Hindlimb muscle (tissue), 1 donor: ENCODE measurements at places on chromosomes 3 and 15. TPM values are rescaled to one million over a fixed set of nuclear protein-coding genes. Genes with fewer than 3 reads are reported as not detected.

DNA sequence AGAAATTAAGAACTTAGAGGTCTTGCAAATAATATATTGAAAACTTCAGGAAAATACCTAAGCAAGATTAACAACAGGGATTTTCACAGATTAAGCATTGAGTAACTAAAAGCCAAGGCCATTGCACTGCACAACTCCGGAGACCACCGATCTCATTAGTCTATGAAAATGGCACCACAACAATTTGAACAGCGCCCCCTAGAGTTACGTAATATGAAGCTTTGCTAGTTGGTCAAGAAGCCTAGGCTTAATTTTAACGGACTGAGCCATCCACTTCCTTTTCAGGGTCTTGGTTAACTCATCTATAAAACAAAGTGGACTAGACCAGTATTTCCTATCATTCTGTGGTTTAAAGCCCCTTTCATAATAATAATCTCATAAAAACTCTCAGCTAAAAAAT is 24.8 kb downstream of the TMEM212 start:
- DNase-seq: no peak

GRCh38 chr3:78049521-78049920 is 1009.6 kb downstream of the ROBO2 start:
- DNase-seq: no peak

DNA sequence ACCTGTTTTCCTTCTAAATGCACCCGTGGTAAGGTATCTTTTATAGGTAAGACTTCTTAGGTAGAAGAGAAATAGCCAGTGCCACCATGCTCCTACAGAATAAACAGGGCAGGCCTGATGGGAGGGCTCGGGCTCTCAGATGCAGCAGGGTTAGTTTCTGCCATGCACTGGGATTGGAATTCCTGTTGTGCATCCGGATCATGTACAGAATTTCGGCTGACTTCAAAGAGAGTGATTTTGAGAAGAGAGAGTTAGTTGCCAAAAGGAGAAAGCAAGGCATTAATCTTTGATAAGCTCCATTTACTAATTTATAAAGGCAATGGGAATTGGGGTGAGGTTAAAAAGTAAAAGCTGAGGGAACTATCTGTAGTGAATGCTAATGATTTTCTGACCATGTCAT is 211.2 kb downstream of the WDR72 start:
- no peak for DNase-seq

GRCh38 chr3:141055536-141056445 is 4.6 kb downstream of the SPSB4 start:
- DNase-seq: no peak

DNA sequence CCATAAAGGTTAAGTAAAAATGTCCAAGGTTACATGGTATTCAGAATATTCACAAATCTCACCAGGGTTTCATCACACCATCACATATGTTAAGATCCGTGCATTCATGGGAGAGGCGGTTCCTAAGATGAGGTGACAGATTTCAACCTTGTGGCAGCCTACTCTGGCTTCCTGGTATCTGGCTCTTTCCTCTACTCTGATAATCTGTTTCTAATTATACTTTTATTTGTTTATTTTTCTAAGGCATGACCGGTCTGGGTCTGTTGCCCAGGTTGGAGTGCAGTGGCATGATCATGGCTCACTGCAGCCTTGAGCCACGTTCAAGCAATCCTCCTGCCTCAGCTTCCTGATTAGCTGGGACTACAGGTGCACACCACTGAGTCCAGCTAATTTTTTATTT is 34.4 kb downstream of the RAF1 start:
- DNase-seq: no peak

- DNase-seq: peak; percentile 58
Observed at GRCh38 chr3:120448756-120449155, 2.0 kb downstream of the FSTL1 start.

- DNase-seq: no peak
Observed at GRCh38 chr3:29240887-29241286, 40.0 kb upstream of the RBMS3 start.

DNA sequence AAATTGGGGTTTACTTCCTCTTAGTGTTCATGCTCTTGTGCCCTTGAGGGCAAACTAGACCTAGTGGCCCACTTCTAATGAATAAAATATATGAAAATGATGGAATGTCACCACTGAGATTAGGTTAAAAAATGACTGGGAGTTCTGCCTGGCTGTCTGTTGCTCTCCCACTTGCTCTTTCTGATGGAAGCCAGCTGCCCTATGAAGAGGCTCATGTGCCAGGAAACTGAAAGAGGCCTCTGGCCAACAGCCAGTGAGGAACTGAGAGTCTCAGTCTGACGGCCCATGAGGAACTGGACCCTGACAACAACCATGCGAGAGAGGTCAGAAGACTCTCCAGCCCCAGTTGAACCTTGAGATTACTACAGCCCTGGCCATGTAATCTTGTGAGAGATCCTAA is 107.1 kb upstream of the FHIT start:
- peak; percentile 65 for DNase-seq

DNA sequence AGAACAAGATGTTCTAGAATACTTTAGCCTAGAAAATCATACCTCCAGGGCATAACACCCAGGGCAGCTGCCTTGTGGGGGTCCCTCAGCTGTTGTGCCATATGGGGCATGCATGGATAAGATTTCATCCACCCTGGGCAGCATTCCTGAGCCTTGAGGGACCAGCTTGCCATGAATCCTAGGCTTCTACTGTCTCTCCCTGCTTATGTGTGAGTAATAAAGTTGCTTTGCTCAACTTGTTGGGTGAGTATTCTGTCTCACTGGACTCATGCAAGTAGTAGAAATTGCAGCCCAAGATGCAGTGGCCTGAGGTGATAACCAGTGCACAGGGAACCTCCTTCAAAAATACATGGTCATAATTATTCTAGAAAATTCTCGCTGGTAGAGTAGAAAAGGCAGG is 52.1 kb upstream of the EPHB1 start:
- no peak for DNase-seq

DNA sequence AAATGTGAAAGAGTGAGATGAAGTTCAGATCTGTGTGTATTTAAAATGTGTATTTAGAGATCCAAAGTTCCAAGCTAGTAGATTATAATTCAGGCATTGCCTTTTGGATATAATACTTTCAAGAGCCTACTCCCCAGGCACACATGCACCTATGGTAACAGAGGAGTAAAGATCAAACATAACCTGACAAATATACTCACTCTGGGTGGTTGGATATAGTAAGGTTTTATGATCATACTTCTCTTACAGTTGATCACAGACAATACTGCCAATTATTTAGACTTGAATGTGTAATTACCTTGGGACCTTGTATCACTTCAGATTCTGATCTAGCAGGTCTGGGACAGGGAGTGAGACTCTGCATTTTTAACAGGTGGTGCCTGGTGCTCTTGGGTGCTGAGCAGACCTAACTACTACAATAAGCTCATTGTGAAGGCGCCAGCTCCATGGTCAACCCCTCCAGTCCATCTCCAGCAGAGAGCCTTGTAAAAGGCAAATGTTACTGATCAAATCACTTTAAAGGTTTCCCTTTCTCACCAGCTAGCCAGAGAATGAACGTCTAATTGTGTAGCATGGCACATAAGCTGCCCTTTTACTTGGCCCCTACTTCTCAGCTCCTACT is 55.5 kb downstream of the NBEAL2 start:
- DNase-seq: no peak

DNA sequence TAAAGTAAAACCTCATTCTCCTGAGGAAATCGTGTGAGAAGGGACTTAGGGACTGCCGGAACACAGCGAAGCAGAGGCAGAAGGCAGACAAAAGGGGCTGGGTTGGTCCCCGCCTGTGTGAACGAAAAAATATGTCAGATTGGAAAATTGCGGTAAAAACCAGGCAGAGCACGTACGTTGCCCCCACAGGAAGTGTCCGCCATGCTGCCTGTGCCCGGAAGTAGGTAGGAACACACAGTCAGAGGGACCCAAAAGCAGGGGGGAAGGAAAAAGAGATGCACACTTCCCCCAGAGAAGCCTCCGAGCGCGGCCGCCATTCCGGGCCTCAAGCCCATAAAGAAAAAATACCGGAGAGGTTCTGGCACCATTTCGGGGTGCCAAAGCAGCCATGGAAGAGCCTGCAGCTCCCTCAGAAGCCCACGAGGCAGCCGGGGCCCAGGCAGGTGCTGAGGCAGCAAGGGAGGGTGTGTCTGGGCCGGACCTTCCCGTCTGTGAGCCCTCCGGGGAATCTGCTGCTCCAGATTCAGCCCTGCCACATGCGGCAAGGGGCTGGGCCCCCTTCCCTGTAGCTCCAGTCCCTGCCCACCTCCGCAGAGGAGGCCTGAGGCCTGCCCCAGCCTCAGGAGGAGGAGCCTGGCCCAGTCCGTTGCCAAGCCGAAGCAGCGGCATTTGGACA is at the start of gene MKRN3:
Gene MKRN3, plus strand, starts transcription at position 280 of the 676 bp plus-strand sequence. Its CDS starts 109 bp downstream, at position 389.
- DNase-seq: peak; percentile 52

- no peak for DNase-seq
Observed at GRCh38 chr3:133578548-133579191, 5.2 kb downstream of the CDV3 start.

DNA sequence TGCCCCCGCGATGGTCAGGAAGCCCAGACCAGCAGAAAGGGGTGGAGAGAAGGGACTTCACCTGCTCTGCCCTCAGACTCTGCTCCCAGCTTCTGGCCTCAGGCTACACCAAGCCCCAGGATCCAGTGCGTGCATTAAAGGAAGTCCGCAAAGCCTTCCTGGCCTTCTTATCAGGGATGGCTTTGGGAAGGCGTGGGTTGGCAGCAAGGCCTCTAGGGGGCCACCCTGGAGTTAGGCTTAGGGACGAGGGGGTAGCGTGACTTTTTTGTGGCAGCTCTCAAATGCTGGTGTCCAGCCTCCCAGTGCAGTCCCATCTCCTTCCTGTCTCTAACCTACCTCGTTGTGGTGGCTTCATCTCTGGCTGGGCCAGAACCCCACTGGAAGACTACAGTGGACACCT is 18.9 kb upstream of the RPL29 start:
- DNase-seq: no peak

DNA sequence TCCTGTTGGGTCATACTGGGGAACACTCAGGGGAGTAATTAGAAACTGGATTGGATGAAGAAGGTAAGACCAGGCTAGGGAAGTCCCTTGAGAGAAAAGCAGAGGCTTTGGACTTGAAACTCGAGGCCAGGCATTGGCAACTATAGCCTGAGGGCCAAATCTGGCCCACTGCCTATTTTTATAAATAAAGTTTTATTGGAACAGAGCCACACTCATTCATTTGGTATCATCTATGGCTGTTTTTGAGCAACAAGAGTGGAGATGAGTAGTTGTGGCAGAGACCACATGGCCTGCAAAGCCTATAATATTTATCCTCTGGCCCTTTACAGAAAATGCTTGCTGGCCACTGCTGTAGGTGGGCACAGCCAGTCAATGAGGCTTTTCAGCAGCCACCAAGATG is 301.4 kb downstream of the UACA start:
- no peak for DNase-seq

- peak; percentile 58 for DNase-seq
Observed at GRCh38 chr3:123027292-123028232, at the start of gene SEMA5B. Gene SEMA5B (minus strand): TSS chr3:123027763. CDS start chr3:122961263, 66,500 bp downstream.

DNA sequence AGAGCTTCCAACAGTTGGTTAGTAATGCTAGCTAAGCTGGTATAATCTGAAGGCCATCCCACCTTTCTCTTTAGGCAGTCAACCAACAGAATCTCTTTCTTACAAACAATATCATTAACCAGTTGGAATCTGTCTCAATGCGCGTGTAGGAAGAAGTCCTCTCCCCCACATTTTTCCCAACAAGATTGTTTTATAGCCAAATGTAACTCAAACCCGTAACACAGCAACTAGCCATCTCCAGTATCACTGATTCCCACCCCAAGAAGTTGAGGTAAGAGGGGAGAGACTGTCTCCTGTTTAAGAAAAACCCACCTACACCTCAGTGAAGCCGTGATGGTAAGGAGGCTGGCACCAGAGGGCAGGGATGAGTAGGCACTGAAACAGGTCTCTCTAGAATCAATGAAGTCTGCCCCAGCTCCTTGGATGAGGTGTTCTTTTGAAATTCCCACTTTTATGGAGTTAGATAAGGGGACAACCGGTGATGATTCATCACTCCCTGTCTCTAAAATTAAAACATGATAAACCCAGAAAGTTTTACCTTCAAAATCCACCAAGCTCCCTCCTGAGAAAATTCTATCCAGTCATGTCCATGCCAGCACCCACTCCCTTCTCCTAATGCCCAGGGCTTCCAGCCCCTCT is 30.9 kb downstream of the CDC25A start:
- DNase-seq: no peak

GRCh38 chr3:43296565-43296964 is 10.2 kb downstream of the SNRK start:
- no peak for DNase-seq

GRCh38 chr3:55565521-55565920 is 78.4 kb upstream of the WNT5A start:
- no peak for DNase-seq

GRCh38 chr15:57677204-57677603 is 29.3 kb upstream of the POLR2M start:
- DNase-seq: no peak

DNA sequence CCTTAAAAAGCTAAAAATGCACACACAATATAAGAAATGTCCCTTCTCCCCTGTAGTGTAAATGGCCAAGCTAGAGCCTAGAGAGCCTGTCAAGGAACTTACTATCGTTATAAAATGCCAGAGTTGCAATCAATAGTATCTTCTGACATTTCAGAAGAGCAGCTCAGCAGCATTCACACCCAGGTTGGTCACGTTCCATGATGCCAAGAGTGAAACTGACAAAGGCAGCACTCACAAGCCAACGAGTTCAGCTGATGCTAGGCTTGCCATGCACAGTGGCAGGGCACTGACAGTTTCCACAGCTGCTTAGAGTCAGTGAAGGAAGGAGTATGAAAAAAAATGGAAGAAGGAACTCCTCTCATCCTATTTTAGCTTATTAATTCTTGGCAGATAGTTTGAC is 331.4 kb upstream of the CCDC54 start:
- no peak for DNase-seq

- DNase-seq: no peak
Observed at GRCh38 chr3:63654211-63654610, 1.7 kb downstream of the SNTN start.

DNA sequence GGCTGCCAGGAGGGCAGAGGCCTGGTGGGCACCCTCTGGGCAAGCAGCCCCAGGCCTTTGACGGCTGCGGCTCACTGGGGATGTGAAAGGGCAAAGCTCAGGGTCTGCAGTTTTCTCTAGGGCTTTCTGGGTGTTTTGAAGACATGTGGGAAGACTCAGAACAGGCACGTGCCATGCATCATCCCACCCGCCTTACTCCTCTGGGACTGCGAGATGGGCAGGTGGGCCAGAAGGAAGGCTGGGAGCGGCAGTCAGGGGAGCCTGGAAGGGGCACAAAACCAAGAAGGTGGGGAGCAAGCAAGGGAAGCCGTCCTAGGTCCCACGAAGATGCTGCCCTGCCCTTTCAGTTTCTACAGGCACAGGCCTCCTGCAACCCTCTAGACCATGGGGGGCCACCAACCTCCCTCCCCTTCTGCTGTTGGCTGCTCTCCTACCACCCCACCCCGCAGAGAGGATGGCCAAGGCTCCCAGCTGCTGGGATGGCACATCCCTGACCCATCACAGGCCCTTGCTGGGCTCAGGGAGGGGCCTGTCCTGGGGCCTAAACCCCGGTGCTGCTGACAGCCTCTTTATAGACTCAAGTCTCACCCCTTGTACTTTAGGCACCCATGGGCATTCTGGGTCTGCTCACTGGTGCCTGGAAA is 71.8 kb upstream of the CTSH start:
- no peak for DNase-seq

- no peak for DNase-seq
Observed at GRCh38 chr15:58549785-58550074, 117.9 kb downstream of the LIPC start.

GOLGA8Q gene
- 0.81 TPM for polyA plus RNA-seq

XCR1 gene
- polyA plus RNA-seq: 0.35 TPM

PLSCR5 gene
- polyA plus RNA-seq: not detected

C15orf62 gene
- 1.4 TPM for polyA plus RNA-seq

KBTBD8 gene
- 2.8 TPM for polyA plus RNA-seq

TERC gene
- polyA plus RNA-seq: not detected

EDEM1 gene
- polyA plus RNA-seq: 11.9 TPM

STAC gene
- polyA plus RNA-seq: 35.4 TPM

CP gene
- 2.1 TPM for polyA plus RNA-seq
